Coronary artery (tissue), 2 donors: ENCODE measurements at places on chromosomes 5 and 9.

DNA sequence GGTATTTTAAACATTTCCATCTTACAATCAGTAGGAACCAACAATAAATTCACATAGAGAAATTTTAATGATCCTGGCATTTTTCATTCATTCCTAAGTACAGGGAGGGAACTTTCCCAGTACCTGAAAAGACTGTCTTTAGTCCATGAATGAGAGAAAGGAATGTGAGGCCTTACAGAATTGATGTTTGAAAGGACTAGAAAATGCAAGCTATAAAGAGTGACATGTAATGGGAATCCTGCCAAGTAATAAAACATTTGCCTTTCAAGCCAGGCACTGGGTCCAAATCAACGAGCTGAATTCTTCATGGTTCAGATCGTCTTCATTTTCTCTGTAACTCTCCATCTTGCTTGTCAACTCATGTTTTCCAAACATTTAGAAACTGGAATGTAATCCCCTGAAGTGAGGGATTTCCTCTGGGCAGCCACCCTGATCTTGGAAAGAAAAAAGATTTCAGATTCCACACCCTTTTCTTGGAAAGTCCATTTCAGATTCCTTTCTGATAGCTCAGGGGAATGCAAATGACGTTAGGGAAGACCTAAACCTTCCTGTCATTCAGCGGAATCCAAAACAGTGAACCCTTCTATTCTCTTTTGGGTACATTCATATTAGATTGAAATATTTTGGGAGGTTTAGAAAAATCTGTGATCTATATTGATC is 315.8 kb downstream of the SH3GL2 start:
- no peak for DNase-seq

DNA sequence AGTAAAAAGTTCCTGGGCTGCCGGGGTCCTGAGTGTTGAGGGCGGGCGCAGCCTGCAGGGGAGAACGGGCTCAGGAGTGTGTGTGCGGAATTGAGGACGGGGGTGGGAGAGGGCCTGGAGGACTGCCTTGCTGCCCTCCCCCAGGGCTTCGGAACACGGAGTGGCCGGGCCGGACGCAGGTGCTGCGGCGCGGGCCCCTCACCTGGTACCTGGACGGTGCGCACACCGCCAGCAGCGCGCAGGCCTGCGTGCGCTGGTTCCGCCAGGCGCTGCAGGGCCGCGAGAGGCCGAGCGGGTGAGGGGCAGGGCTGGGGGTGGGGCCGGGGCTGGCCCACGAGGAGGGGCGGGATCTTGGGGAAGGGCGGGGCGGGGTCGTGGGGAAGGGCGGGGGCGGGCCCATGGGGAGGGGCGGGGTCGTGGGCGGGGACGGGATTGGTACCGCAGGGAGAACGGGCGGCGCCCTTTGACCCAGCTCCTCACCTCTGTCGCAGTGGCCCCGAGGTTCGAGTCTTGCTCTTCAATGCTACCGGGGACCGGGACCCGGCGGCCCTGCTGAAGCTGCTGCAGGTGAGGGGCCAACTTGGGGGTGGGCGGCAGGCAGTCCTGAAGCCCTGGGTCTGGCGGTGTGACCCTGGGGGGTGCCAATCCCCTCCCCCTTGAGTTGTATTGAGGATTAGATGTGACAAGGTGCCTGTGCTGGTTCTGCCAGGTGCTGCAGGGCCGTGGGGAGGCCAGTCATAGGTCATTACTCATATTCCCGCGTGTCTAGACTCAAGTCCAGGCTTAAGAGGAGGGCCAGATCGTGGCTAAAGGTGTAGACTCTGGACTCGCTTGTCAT is 7.1 kb downstream of the FPGS start:
- DNase-seq = no peak

- no peak for DNase-seq
Measured at GRCh38 chr9:115013998-115014397, 83.6 kb upstream of the TNFSF8 start.

- DNase-seq = no peak
Measured at GRCh38 chr9:109166771-109167601, at the start of gene FRRS1L. Gene FRRS1L (minus strand): TSS chr9:109167249. CDS start chr9:109167138, 111 bp downstream.

GRCh38 chr5:65938256-65938655 is 11.9 kb downstream of the ERBIN start:
- DNase-seq = no peak

DNA sequence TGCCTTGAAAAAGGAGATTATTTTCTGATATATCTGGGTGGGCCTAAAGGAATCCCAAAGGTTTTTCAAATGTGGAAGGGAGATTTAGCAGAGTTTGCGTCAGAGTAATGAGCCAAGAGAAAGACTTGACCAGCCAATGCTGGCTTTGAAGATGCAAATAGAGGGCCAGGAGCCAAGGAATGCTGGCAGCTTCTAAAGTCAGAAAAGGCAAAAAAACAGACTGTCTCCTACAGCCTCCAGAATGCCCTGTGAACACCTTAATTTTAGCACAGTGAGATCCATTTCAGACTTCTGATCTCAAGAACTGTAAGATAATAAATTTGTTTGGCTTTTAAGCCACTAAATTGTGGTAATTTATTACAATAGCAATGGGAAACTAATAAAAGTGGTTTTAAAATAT is 122.6 kb upstream of the FREM1 start:
- DNase-seq = no peak

DNA sequence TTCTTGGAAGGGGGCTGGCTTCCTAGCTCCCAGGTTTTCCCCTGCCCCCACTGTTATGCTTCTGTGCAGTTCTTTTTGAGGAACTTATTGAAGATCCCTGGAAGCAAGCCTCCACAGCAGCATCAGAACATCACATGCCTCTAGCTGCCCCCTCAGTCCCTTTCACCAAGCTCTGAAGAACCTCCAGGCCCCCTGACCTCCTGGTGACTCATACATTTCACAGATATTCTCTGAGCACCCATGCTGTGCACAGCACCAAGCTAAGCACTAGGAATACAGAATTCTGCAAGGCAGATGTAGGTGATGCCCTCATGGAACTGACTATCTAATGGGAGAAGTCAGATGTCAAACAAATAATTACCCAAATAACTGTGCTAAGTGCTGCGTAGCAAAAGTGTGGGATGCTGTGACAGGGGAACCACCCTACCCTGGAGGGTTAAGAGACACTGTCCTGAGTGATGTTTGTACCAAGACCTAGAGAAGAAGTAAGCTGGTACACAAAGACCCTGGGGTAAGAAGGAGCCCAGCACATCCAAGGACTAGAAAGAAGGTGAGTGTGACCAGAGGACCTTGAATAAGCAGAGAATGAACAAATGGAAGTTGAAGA is 213.7 kb upstream of the NR4A3 start:
- DNase-seq = no peak

GRCh38 chr9:135563858-135564257 is 2.3 kb downstream of the PAEP start:
- no peak for DNase-seq

GRCh38 chr9:122912964-122913673 is at the start of gene ZBTB6:
Gene ZBTB6 (minus strand): TSS chr9:122913323. CDS start chr9:122912072, 1,251 bp downstream.
- DNase-seq = peak; percentile 82

- DNase-seq = no peak
Measured at GRCh38 chr9:101445353-101446029, 9.9 kb upstream of the ALDOB start.

- peak; percentile 54 for DNase-seq
Measured at GRCh38 chr5:170112876-170113521, 7.3 kb downstream of the FOXI1 start.

- DNase-seq = no peak
Measured at GRCh38 chr5:57054671-57055070, 102.7 kb upstream of the MIER3 start.

- no peak for DNase-seq
Measured at GRCh38 chr9:120402741-120403542, 177.0 kb downstream of the CDK5RAP2 start.

DNA sequence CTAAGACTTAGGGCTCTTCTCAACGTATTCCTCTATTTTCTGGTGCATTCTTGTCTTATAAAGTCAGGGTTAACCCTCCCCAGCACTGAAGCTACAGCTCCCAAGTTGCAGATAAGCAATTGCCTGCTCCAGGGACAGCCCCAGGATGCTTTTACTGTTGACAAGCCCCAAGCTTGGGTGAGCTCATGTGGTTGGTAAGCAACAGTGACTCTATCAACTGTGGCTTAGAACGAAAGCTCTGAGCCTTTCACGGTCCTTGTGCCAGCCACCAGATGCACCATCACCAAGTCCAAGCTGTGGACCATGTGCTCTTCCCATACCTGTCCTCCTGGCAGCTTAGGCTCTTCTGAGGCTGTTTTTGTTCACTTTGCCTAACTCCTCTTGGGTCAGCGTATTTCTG is 13.5 kb downstream of the ADRB2 start:
- no peak for DNase-seq

DNA sequence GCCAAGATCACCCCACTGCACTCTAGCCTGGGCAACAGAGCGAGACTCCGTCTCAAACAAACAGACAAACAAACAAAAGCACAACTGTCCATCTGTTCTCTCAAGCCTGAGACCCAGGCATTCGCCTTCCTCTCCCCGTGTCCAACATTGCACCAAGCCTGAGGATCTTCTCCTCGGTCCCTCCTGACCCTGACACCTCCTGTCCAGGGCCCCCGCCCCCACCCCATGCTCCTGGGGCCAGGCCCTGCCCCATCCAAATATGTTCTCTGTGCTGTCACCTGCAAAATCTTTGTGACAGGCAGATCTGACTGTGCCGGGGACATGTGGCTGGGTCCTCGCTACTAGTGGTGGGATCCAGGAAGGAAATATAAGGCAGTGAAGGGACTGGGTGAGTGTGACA is 33.4 kb upstream of the UNC5A start:
- DNase-seq = no peak

GRCh38 chr5:178120607-178121357 is 7.5 kb downstream of the N4BP3 start:
- DNase-seq = no peak

DNA sequence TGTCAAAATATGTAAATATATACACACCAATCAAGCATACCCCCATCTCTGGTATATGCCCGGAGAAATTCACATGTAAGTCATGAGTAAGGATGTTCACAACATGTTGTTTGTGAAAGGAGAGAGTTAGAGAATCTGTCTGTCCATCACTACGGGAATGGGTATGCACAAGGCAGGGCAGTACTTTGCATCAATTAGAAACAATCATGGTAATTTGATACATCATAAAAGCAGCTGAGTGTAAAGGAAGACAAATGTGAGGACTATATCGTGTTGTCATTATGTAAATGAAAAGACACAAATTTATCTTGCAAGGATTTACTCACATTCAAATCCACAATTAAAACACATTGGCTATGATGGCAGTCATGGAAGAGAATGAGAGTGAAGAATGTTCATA is 146.7 kb downstream of the SV2C start:
- no peak for DNase-seq

DNA sequence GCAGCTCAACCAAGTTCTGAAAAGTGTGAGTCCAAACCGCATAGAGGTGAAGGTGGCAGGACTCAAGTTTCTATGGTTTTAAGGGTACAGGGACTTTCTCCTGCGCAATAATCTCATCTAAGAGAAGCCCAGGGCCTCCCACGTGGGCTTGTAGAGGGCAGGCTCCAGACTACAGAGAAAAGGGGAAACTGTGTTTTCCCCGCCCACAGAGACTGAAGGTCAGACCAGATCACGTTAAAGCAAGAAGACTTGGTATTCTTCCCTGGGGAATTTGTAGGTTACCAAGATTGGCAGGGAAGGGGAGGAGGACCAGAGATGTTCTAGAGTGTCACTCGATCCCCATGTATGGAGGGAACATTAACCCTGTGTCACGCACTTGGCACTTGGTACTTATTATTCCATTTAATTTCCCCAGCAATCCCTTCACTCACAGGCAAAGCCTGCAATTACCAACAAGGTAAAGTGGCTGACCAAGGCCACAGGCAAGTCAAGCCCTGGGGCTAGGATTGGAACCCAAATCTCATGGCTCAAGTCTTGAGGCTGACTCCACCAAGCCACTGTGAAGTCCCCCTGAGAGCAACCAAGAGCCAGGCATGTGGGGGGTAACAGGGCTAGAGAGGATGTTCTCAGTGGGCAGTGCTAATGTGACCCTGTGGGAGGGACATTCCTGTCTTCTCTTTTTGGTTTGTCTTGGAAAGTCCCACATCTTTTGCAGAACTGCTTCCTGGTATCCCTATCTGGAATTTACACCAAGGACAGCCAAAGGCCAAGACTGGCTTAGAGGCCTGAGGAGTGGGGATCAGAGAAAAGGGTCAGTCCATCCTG is 18.3 kb upstream of the NEK6 start:
- DNase-seq = no peak

- DNase-seq = peak; percentile 76
Measured at GRCh38 chr9:93567271-93567959, 9.0 kb upstream of the PHF2 start.

GRCh38 chr5:161685461-161685860 is at the start of gene GABRA6:
Gene GABRA6 (plus strand): TSS chr5:161685721. CDS start chr5:161685990, 269 bp downstream.
- no peak for DNase-seq

DNA sequence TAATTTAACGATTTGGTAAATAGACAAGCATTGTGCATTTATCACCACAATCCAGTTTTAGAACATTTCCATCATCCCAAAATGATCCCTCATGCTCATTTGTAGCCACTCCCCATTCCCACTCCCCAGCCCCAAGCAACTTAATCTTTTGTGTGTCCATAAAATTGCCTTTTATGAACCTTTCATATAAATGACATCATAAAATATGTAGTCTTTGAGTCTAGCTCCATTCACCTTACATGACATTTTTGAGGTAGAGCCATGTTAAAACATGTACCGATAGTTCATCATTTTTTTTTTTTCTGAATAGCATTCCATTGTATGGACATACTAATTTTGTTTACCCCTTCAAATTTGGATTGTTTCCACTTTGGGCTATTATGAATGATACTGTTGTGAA is 70.5 kb downstream of the C9orf85 start:
- no peak for DNase-seq

DNA sequence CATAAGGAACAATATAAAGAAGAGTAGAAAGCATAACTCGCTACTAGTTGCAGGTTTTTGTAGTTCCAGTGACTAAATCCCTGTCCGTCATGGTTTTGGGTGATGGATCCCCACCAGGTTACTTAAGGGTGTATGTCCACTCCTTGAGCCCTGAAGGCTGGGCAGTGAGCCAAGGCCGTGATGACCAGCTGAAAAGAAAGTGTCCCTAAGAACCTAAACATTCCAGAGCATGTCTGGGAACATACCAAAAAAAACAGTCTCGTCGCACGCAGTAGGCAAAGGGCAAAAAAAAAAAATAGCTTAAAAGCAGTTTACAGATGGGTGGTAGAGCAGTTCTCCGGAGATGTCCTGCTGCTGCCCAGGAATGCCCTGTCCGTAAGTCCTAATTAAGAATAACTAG is 21.4 kb upstream of the SNAPC3 start:
- no peak for DNase-seq

- DNase-seq = no peak
Measured at GRCh38 chr5:104353371-104353770, 790.8 kb upstream of the NUDT12 start.

GRCh38 chr9:113361304-113362018 is 12.1 kb downstream of the BSPRY start:
- DNase-seq = no peak

DNA sequence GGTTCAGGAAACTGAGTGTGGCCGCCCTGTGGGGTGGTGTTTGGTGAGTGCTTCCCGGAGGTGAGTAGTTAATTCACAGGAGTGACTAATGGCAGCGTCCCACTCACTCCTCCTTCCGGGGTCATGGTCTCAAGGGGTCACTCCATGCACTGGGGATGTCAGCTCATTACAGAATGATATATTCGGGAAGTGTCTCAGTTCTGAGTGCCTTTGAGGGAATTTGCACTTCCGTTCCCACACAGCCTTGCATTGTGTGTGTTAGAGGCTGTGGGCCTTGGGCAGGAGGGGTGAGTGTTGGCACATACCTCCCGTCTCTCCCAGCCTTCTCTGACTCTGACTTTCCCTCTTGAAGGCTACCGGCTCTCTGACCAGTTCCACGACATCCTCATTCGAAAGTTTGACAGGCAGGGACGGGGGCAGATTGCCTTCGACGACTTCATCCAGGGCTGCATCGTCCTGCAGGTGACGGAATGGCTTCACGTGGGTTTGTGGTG is 10.5 kb upstream of the AHRR start:
- no peak for DNase-seq
